ENCODE measurements at places on chromosomes 2 and 18.

GRCh38 chr2:120690521-120690920 is 45.1 kb upstream of the GLI2 start:
- no peak for DNase-seq

- no peak for DNase-seq
These were observed 343.3 kb downstream of the CYP26B1 start for GRCh38 chr2:71804281-71804751.

DNA sequence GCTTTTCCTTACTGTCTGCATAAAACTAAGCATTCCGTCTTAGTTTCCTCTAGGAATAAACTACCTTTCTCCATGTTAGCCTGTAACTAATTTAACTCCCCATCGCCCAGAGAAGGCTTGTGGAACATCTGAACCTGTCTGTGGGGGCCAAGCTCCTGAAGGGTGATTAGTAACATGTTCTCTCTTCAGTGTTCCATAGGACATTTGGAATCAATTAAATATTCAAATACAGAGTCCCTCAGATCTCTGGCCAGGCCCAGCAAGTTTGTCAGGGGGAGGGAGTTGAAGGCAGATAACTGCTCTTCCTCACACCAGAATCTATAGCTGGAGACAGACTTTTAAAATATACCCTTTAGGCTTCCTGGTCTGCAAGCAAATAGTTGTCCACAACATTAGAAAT is 8.8 kb downstream of the RDH14 start:
- no peak for DNase-seq

GRCh38 chr2:42744545-42745082 is 19.3 kb downstream of the OXER1 start:
- no peak for DNase-seq

DNA sequence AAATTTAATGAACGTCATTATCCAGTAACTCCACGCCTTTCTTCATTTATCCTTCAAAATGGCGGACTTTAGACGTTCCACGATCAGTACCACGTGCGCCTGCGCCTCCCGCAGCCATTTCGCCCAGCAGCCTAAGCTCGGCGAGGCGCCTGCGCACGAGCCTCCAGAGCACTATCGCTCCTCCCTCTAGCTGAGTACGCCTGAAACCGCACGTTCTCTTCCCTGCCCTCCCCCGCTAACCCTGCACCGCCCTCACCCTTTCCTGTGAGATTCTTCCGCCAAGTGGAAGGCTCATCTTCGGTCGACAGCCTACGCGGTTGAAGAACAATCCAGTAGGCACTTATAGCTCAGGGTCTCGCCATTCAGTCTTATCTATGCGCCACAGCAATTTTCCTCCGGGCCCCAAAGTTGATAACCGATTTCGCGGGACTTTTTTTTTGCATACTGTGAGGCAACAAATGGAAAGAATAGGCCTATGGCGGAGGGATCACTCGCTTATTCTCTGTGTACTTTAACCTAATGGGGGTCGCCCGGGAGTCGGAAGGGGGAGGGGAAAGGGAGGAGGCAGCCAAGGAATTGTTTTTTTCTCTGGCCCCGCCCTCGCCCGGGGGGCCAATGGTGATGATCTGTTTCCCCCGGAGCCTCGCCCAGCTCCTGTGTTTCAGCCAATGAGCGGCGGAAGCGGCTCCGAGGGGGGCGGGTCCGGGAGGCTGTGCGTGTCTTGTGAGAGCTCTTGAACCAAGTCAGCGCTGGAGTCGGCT is at the start of gene KDM3A:
Gene KDM3A (plus strand): TSS at position 741 of the 761 bp plus-strand sequence. CDS start 677 bp downstream, outside the sequence.
- peak; percentile 100 for DNase-seq

DNA sequence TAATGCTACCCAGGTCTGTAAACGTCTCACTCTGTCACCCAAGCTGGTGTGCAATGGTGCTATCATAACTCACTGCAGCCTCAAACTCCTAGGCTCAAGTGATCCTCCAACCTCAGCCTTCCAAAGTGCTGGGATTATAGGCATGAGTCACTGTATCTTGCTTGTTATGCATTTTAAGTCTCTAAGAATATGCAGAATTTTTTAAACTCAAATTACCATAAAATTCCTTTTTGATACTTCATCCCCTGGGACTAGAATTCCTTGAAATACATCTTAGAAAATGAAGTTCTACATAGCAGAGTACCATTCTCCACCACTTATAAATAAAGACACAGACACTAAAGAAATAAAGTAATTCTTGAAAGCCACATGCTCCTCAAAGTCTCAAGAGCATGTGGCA is 30.2 kb upstream of the LRATD1 start:
- DNase-seq = no peak

DNA sequence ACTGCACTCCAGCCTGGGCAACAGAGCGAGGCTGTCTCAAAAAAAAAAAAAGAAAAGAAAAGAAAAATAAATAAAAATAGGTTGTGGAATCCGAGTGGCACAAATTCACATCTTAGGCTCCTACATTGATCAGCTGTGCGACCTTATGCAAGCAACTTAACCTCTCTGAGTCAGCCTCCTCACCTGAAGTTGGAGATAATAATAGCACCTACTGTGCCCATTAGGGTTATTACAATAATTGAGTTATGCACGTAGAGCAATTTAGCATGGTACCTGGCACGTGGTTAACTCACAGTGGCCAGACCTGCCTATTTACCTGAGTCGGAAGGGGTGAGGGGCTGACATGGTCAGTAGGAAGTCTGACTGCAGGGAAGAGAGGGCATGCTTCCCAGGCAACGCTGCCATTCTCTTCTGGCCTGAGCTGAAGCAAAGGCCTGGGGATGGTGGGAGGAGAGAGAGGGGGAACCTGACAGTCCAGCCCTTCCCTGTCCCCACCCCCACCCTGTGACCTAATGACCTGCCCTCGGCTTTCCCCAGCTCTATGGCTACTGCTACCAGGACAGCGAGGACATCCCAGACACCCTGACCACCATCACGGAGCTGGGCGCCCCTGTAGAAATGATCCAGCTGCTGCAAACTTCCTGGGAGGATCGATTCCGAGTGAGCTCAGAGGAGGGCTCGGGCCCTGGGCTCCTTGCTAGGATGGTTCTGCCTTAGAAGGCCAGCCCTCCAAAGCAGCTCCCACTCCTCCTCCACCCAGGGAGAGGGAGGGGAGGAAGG is 5.1 kb downstream of the PKDCC start:
- DNase-seq = no peak

DNA sequence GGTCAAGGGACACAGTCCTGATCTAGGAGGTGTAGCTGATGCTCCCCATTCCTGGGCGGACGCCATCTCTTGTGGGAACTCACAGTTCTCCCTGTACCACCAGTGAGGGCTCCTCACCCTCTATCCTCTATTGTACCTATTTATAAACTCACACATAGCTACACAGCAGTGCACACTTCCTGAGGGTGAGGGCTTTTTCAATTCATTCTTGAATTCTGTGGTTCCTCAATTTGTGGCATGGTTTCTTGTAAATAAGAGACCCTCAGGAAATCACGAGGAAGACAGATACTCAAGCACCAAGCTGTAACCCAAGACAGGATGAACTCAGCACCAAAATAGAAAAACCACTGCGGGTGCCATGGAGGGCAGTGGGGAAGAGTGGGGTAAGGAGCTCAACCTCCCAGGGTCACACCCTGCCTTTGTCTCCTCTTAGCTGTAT is 245.9 kb upstream of the PXDN start:
- peak; percentile 75 for DNase-seq

- DNase-seq = no peak
These were observed 137.0 kb downstream of the MEIS1 start for GRCh38 chr2:66571918-66572317.

GRCh38 chr2:72917138-72917876 is at the start of gene EMX1:
TSS of gene EMX1 (plus strand) at chr2:72917519. CDS start at chr2:72917853, 334 bp downstream.
- DNase-seq = peak; percentile 57

GRCh38 chr18:26309281-26309680 is 83.0 kb downstream of the TAF4B start:
- DNase-seq = no peak

DNA sequence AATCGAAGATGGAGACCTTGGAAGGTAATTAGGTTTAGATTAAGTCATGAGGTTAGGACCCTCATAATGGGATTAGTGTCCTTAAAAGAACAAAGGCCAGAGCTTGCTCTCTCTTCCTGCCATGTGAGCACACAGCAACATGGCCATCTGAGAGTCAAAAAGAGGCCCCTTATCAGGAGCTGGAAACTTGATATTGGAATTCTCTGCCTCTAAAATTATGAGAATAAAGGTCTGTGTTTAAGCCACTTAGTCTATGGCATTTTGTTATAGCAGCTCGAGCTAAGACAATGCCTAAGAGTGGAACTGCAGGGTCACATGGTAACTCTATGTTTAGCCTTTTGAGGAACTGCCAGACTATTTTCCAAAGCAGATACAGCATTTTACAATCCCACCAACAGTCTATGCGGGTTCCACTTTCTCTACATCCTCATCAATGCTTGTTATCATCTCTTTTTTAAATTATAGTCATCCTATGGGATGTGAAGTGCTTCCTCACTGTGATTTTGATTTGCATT is 42.4 kb downstream of the THADA start:
- no peak for DNase-seq

GRCh38 chr2:238657132-238658053 is 190.5 kb upstream of the TWIST2 start:
- no peak for DNase-seq

- no peak for DNase-seq
These were observed 556.6 kb upstream of the ZNF804A start for GRCh38 chr2:184041777-184042176.

DNA sequence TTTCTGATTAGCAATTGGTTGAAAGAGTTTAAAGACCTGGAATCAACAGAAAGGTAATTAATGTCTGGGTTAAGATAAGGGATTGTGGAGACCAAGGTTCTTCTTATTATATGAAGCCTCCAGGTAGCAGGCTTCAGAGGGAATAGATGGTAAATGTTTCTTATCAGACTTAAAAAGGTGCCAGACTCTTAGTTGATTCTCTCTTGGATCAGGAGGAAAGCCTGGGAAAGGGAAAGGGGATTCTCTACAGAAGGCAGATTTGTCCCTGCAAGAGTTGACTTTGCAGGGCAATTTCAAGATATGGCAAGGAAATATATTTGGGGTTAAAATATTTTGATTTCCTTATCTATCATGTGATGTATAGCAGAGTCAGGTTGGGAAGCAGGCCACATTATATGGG is 153.1 kb upstream of the ARL4C start:
- DNase-seq = no peak

GRCh38 chr18:77133051-77133834 is 660 bp upstream of the MBP start:
- DNase-seq = no peak

GRCh38 chr2:23286031-23286757 is 98.8 kb upstream of the KLHL29 start:
- DNase-seq = no peak

GRCh38 chr2:176383836-176384442 is 114.7 kb downstream of the MTX2 start:
- DNase-seq = no peak

DNA sequence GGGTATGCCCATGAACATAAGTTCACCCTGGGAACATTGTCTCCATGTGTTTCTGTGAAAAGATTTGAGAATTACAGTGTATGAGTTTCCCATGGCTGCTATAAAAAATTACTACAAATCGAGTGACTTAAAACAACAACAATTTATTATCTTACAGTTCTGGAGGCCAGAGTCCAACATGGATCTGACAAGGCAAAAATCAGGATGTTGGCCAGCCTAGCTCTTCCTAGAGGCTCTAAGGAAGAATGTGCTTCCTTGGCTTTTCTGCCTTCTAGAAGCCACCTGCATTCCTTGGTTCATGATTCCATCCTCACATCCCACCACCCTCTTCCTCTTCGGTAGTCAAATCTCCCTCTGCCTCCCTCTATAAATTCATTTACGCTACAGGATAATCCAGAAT is 38.6 kb downstream of the FAM124B start:
- no peak for DNase-seq

DNA sequence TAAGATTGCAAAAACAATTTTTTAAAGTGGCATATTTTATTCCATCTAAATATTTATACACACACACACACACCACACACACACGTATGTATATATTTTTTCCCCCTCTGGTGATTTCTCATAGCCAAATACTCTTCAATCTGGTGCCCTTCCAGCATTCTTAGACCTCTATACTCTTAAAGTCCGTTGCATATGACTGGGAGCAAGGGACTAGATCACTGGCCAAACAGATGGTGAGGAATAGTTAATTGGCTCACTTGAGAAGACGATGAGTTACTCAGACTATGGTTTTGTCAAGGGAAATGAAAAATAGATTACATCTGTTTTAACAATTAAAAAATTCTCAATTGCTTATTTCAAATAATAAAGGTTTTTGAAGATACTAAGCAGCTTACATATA is 512.5 kb upstream of the LRRTM4 start:
- no peak for DNase-seq

DNA sequence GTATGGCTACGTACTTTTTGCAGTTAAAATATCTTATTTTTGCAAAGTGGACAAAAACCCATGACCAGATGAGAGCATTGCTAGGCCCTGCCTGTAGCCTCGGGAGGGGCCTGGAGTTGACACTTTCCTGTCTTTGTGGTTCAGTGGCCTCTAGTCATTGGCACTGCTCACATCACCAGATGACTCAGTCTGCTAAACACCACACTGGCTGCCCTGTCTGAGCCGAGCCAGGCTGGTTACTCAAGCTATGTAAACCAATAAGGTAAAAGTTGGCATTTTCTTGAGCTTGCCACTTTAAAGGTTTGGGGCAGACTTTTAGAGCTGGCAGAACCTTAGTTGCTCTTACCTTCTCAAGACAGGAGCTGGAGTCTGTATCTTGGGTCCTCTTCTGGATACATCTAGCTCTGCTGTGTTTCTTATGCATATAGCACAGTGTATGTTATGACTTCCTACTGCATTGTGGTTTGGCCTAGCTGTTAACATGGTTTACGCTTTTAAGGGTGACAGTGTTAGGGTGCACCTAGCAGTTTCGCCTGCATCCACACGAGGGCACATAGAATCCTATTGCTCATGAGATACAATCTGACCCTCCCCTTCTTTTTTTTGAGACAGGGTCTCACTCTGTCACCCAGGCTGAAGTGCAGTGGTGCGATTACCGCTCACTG is 76.4 kb downstream of the AP1S3 start:
- DNase-seq = peak; percentile 43

DNA sequence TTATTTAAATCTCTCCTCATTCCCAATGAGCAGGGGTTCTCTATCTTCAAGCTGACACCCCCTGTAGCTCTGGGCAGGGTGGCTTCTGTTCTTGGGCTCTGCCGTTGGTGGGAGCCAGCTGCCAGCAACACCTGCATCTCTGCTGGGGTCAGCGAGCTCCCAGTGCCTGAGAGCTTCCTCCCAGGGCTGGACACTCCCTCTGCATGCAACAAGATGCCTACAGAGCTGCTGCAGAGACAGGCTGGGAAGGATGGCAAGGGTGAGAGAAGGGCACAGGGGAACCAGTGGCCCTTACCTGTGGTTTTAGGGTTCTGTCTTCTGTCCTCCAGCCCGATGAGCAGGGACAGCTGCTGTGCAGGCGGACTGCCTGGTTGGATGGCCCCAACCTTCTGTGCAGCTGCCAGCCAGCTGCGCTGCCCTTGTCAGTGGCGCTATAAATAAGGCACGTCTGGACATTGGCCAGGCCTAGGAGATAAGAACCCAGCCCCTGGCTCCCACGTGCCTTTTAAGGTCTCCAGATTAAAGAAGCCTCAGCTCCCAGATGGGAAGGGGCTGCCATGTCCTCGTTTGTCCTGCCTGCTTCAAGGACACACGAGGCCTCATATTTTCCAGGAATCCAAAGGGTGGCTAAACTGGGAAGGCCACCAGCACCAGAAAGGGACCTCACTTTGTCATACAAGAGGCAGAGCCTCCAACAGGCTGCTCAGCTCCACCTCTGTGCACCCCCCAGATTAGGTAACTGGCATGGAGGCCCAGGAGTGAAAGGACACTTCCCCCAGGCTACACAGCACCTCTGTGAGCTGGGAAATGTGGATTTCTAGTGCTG is 39.5 kb upstream of the FHL2 start:
- DNase-seq = peak; percentile 64

GRCh38 chr2:28643911-28644334 is 107.7 kb upstream of the PPP1CB start:
- DNase-seq = peak; percentile 26

GRCh38 chr2:5696945-5697521 is 4.8 kb downstream of the SOX11 start:
- no peak for DNase-seq

All from hematopoietic multipotent progenitor cell treated with erythropoietin and hydrocortisone succinate and interleukin-3 and kit ligand, for 4 days (in vitro differentiated cells).